ENCODE measurements at places on chromosomes 1 and 21.

GRCh38 chr1:156260896-156261295 is 13.0 kb upstream of the PAQR6 start:
- DNase-seq = no peak

DNA sequence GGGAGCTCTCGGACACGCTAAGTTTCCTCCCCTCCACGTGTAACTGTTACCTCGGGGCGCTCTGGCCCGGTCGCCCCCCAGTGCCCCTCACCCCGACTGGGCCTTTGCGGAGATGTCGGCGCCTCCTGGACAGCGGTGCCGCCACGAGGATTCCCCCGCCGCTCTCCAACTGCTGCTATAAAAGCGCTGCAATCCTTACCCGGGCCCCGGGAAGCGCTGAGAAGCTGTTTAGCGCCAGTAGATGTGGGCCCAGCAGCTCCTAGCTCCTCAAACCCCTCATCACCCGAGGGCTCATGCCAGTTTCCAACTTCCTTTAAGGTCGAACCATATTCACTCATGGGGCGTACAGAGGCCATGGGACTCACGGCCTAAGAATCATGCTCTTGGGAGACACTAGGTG is 361 bp upstream of the LMX1A start:
- DNase-seq = no peak

GRCh38 chr1:224632921-224633321 is 16.8 kb downstream of the CNIH3 start:
- no peak for DNase-seq

GRCh38 chr1:166889776-166890175 is 13.7 kb upstream of the TADA1 start:
- no peak for DNase-seq

GRCh38 chr1:35935442-35936388 is 4.8 kb downstream of the AGO3 start:
- DNase-seq = no peak

GRCh38 chr1:15341634-15342407 is 67.9 kb upstream of the EFHD2 start:
- DNase-seq = no peak

GRCh38 chr1:51990478-51990965 is at the start of gene RAB3B:
Gene RAB3B (minus strand): TSS chr1:51990700. CDS start chr1:51977117, 13,583 bp downstream.
- DNase-seq = peak; percentile 80

DNA sequence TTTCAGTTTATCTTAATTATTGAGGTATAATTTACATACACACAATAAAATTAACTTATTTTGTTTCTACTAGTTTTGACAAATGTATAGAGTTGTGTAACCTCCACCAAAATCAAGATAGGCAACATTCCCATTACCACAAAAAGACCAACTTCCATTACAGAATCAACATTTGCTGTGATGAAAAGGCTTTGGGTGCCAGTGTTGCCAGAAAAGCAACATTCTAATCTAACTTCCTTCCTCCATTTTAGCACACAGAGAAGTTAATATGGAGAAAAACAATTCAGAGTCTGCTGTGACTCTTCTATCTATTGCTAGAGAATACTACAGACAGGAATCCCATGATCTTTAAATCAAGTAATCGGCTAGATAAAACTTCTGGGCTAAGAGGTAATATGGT is 245.3 kb downstream of the RERE start:
- DNase-seq = no peak

DNA sequence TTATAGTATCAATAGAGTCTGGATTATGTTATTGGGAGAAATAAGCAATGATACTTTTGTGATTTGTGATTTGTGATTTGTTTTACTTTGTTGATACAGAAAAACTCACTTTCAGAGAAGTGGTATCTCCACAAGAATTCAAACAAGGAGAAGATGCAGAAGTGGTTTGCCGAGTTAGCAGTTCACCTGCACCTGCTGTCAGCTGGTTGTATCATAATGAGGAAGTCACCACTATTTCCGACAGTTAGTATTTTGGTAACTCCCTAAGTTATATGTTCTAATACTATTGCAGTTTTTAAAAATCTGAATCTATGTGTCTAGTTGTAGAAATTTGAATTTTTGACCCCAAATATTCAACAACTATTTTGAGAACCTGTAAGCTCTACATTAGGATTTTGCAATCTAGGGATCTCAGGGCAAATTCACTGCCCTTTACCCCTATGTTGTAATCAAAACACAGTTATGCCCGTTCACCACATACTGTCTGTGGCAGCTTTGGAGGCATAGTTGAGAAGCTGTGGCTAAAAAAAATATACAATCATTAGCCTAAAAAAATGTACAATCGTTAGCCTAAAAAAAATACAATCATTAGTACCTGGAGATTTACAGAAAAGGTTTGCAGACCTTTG is 288.1 kb downstream of the NCAM2 start:
- no peak for DNase-seq

DNA sequence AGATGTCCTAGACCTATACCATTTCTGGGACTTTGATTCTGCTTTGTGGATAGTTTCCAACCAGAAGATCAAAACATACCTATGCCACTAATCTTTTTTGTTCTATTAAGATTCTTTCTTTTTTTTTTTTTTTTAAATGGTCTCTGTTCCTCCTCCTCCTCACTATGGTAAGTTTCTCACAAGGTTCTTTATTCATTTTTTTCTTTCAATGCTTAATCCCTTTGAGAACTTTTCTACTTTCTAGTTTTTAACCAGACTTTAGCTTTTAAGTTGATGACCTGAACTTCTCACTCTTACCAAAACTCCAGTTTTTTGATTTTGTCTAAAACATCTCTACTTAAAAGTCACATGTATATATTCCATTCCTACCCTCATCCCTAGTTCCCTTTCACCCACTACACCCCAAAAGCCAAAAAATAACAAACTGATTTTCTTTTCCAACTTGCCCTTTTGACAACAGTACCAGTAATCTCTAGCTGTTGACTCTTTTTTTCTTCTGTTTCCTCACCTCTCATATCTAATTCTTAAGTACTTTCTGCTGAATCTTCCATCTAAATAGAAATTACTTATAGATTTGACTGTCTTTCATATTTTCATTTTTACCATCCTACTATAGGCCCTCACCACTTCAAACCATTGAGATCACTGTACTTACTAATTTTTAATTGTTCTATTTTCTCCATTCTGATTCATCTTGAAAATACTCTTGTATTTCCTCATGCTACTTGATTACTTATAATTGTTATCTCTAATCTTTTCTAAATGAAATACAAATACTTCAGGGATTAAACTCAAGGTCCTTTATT is 6.1 kb downstream of the CEPT1 start:
- DNase-seq = no peak

- no peak for DNase-seq
Measured at GRCh38 chr1:152585586-152585985, 5.3 kb upstream of the LCE3D start.

DNA sequence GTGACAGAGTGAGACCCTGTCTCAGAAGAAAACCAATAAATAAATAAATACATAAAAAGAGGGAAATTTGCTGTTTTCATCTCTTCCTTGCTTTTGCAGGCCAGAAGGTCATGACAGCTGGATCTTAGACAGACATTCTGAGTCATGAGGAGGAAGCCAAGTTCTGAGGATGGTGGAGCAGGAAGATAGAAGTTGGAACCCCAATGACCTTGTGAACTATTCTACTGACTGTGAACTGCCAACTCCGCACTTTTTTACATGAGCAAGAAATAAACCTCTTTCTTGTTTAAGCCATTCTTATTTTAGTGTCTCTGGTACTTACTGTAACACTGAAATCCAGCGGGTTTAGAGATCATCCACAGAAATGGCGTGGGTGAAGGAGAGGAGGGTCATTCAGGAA is 8.5 kb downstream of the CD84 start:
- DNase-seq = no peak

DNA sequence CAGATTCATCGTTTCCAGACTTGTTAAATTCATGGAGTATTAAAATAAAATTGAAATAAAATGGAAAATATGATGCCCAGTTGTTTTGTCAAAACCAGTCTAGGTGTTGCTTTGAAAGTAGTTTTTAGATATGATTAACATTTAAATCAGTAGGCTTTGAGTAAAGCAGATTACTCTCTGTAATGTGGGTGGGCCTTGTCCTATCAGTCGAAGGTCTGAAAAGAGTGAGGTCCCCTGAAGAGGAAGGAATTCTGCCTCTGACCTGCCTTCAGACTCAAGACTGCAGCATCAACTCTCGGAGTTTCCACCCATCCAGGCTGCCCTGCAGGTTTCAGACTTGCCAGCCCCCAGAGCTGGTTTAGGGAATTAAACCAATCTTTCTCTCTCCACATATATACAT is 36.2 kb downstream of the C21orf91 start:
- DNase-seq = no peak
